Right atrium auricular region (tissue), 2 donors: ENCODE measurements at places on chromosomes 7 and 10. TPM values are rescaled to one million over a fixed set of nuclear protein-coding genes. Genes with fewer than 3 reads are reported as not detected.

- DNase-seq = no peak
These were observed 67.4 kb downstream of the ZNF438 start for GRCh38 chr10:30963992-30964930.

- DNase-seq = no peak
These were observed 692.6 kb downstream of the ZWINT start for GRCh38 chr10:55668326-55668922.

GRCh38 chr10:101858723-101859500 is 15.3 kb upstream of the KCNIP2 start:
- no peak for DNase-seq

KCTD7 gene
- total RNA-seq = 8.6 TPM

DNA sequence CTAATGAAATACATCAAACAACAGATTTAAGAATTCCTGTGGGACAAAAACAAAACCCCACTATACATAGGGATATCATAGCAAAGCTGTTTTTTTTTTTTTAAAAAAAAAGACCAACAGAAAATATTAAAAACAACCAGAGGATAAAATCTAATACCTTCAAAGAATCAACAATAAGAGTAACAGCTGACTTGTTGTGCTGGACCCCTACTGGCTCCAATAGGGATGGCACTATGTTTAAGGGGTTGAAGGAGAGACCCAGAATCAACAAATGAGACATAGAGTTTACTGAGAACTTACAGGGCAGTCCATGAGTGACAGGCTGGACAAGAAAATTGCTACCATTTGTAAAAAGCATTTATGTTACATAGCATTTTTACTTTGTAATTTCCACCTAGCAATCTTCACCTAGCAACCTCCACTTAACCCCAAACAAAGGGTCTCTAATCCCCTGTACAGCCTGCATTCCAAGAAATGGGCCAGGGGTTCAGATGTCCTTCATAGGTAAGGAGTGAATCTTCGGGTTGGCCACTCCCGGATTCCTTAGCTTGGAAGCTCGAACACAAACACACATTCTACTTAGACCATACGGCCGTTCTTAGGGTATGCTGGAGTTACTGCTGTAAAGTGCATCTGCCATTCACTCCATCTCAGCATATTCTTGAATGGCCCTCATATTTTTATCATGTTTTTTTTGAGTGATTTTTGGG is 25.8 kb downstream of the ASZ1 start:
- DNase-seq = no peak

DNA sequence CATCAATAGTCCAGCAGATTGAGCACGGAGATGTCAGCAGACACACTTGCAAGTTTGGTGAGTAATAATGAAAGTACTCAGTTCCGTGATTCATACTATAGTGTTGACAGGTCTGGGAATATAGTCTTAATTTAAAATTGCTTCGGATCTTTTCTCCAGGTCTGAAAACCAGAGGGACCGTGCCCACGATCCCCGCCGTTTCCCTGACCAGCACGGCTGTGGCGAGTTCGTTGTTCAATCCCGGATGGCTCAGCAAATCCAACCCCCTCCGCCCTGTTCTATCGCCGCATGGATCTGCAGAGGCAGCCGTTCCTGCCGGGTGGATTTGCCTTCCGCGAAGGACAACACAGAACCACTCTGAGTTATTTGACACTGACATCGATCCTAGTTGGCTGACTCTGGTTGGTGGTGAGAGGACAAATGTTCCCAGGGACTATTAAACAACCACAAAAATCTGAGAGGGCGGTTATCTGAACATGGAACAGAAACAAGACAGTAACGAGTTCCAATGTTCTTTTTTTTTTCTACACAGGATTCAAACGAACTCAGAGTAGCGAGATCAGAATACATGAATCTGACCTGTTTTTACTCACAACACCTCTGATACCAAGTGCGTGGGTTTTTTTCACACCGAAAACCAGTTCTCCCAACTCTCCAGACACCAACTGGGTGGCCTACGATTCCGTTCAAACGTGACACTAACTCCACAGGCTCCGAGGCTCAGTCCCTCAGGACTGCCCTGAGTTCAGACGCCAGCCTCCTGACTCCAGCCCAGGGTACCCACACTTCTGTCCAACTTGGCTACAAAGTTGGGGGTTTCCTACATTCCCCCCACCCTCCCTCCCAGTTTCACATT is 52.7 kb downstream of the RBM17 start:
- DNase-seq = no peak

DNA sequence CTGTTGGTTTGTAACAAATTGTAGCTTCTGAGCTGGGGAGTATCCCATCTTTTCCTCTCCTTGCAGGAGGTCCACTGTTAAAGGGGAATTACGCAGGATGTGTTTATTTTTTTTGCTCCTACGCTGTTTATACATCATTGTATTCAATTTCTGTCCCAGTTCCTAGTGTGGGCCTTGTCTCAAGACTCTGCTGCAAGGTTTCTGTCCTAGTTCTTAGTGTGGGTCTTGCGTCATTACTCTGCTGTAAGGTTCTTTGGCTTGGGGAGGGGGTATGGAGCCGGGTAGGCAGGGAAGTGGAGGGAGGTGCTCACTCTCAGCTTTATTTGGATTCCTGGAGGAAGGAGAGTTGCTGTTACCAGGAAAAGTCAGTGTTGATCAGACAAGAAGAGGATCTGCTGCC is 64.0 kb upstream of the TRIM8 start:
- DNase-seq = no peak

FAM237B gene
- total RNA-seq = not detected

GRCh38 chr7:23353172-23353571 is 54.0 kb downstream of the MALSU1 start:
- DNase-seq = no peak

GRCh38 chr7:26510231-26510957 is 218.7 kb downstream of the SNX10 start:
- DNase-seq = no peak

GRCh38 chr10:107409522-107409921 is 245.0 kb upstream of the SORCS1 start:
- DNase-seq = no peak

GRCh38 chr7:75921479-75921878 is 6.5 kb downstream of the POR start:
- DNase-seq = no peak

DNA sequence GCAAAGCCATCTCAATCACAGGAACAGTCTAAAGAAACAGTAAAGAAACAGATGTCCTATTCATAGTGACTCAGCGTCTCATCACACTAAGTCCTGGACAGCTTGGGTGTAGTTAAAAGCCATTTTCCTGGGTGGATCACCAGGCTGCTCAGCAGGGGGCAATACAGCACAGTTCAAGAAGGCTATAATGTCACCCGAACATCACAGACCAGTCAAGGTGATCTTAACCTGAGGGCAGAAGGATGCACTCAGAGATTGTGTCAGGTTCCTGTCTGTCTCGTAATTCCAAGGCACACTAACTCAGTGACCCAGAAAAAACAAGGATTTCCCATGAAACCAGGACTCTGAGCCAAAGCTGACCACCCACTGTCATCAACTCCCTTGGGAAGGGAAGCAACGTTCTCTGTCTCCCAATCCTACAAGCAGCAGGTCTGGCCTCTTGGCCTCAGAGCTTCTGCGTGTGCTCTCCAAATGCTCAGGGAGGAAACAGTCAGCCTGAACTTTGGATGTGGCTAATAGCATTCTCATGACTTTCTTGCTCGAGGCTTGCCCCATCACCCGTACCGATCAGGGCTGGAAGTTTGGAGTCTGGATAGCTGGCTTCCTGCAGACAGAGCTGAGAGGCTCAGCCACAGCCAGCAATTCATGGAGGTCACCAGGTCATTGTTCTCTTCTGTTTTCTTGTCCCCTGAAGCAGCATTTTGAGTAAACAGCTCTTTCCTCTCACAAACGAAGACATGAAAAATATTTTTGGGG is 90.4 kb upstream of the FAM171A1 start:
- no peak for DNase-seq

GRCh38 chr7:48419401-48419800 is 248.1 kb downstream of the ABCA13 start:
- DNase-seq = no peak

GRCh38 chr10:111968647-111969046 is 214.9 kb downstream of the GPAM start:
- no peak for DNase-seq

GRCh38 chr10:58173391-58173790 is 94.3 kb downstream of the IPMK start:
- DNase-seq = no peak

DNA sequence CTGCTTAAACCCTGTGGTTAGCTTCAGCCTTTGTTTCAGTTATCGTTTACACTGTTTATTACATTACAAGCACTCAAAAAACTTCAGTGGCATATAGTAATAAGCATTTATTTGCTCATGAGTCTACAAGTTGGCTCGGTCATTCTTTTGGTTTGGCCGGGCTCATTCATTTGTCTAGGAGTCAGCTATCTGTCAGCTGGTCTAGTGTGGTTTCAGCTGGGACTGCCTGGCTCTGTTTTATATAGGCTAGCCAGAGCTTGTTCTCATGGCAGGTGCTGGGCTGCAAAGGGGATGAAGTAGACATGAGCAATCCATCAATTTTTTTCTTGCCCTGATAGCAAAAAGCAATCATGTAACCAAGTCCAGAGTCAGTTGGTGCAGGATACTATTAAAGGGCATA is 103.6 kb downstream of the MKLN1 start:
- no peak for DNase-seq

DNA sequence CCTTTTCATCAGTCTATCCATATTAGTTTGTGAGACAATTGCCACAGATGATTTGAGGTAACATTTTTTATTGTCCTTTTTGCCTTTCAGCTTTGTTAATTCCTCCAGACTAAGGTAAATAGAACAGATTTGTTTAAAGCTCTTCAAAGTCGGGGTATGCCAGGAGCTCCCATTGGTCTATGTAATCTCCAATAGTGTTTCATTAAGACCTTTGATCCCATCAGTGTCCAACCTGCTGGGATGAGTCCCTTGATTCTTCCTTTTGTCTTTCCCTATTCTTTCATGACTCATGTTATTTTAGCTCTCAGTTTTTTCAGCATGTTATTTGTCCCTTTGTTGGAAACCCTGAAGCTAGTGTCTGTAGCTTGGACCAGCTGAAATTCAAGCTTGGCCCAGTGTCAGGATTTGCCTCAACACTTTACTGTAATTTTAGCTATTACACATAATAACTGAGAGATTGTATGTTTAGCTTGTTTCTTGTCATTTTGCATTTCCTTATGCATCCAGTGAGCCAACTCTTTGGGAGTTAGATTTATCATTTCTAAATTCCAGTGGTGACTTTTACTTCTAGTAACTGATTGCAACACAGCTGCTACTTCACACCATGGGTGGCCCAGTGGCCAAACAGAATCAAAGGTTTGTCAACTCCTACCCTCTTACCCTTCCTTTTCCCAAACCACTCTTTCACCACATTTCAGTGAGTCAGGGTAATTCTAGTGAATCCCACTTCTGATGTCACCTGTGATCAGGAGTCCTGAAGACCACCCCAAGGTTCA is 15.3 kb downstream of the AGBL3 start:
- no peak for DNase-seq

- DNase-seq = no peak
These were observed 105.4 kb upstream of the FAM133B start for GRCh38 chr7:92695308-92696261.

DNA sequence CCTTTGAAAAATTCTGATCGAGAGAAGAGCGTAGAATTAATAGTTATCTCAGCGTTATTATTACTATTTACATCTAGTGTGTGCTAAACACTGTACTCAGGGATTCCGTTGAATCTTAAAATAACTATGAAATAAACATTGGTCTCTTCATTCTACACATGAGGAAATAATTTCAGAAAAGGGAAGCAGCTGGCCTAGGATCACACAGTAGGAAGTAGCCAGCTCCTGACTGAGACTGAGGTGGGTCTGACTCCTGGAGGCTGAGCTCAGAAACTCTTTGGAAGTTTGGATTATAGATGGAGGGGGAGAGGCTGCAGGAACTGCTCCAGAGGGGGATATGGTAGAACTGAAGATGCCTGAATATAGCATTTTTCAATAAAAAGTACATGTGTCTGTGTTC is 183.9 kb upstream of the WDR11 start:
- no peak for DNase-seq

GRCh38 chr7:36289833-36290661 is 99.6 kb upstream of the ANLN start:
- DNase-seq = no peak

- no peak for DNase-seq
These were observed 1.4 kb downstream of the PARD3 start for GRCh38 chr10:34813626-34814222.

GRCh38 chr10:90911133-90912051 is 9.5 kb downstream of the ANKRD1 start:
- peak; percentile 81 for DNase-seq

LIPA gene
- total RNA-seq = 17.6 TPM

GRCh38 chr10:22958338-22958737 is 30.5 kb downstream of the ARMC3 start:
- no peak for DNase-seq

GRCh38 chr10:132445516-132446194 is 48.7 kb downstream of the PWWP2B start:
- no peak for DNase-seq

DNA sequence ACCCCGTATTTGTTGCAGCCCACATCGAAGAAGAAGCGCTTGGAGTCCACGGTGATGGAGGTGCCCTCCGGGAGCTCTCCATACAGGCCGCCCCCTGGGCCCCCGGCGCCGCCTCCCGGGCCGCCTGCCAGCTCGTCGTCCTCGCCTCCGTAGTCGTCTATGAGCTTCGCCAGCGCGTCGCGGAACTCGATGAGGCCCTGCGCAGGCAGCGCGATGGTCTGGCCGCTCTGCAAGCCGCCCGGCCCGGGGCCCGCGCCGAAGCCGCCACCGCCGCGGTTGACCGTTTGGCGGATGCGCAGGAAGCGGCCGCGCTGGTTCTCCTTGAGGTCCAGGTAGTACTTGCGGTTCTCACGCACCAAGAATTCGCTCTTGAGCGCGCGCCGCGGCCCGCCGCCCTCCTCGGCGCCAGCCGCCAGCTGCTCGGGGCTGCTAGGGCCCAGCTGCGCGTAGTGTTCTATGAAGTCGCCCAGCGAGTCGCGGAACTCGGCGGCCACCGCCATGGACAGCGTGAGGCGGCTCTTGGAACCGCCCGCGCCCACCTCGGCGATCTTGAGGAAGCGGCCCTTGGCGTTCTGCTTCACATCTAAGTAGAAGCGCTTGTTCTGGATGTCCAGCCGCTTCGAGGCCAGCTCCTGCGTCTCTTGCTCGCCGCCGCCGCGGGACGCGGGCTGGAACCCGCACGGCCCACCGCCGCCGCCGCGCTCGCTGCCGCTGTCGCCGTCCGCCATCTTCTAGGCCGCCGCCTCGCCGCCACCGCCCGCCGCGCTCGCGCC is 523 bp downstream of the PURB start:
- no peak for DNase-seq

DNA sequence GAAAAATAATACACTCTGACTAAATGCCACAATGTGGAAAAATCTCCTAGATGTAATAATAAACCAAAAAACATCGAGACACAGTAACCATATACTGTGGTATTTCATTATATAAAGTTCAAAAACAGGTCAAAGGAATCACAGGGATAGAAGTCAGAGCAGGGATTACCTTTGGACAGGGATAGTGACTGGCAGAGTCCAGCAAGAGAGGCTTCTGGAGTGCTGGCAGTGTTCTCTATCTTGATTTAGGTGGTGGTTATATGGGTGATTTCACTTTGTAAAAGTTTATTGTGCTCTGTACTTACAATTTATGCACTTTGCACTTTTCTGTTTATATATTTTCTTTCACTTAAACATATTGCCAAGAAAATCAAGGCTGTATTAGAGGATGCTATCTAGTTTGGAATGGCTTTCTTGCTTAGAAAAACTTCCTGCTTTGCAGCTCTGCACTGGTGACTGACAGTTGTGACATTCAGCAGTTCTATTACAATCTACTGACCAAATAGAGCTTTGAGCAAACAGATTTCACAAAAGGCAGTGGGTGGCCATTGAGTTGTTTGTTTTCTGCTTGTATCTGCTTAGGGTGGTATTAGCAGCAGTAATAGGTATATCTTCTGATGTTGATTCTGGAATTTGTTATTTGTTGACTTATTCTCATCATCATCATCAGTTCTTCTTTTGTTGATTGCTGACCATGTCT is 263.6 kb upstream of the LRGUK start:
- DNase-seq = no peak
